Activated CD4-positive, alpha-beta T cell treated with anti-CD3 and anti-CD28 coated beads for 4 hours (primary cell): ENCODE measurements at places on chromosomes 1 and 21.

DNA sequence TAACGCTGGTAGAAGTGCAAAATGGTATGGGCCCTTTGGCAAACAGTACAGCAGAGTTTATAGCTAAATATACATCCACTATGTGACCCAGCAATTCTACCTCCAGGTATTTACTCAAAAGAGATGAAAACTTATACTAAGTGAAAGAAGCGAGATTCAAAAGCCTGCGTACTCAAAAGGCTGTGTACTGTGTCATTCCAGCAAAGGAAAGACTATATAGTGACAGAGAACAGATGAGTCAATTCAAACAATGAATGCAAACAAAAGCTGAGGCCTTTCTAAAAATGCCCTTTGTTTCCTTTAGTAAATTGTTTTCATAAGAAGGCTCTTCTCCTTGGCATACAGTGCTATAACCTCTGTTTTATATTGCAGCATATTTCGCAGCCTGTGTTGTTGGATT lies 268.8 kb upstream of the CSF3R start:
- DNase-seq: no peak

GRCh38 chr1:152479792-152480595 lies 30.6 kb upstream of the LCE5A start:
- DNase-seq: peak; percentile 67

DNA sequence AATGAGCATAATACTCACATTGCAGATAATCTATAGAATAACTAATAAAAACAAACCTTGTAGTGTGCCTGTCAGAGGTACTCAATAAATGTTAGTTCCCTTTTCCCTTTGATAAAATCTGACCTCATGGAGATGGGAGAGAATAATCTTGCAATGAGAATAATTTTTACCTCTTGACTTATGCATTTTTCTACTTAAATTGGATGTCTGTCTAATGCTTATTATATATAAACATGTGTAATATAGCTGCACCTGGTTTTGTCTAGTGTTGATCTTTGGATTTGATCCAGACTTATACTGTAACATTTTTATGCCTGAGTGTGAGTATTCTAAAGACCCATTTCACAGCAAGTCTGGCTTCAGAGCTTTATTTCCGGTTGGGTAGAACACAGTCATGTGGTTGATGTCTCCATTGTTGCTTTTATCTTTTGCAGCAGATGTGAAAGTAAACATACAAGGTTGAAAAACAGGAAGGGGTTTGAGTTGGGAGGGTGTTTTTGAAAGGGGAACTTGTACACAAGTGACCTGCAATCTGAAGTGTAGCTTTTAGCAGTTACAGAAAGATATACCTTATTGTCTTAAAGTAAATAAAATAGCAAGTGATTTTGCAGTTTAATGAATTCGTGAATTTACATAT lies 12.4 kb downstream of the EPB41 start:
- DNase-seq: peak; percentile 28

DNA sequence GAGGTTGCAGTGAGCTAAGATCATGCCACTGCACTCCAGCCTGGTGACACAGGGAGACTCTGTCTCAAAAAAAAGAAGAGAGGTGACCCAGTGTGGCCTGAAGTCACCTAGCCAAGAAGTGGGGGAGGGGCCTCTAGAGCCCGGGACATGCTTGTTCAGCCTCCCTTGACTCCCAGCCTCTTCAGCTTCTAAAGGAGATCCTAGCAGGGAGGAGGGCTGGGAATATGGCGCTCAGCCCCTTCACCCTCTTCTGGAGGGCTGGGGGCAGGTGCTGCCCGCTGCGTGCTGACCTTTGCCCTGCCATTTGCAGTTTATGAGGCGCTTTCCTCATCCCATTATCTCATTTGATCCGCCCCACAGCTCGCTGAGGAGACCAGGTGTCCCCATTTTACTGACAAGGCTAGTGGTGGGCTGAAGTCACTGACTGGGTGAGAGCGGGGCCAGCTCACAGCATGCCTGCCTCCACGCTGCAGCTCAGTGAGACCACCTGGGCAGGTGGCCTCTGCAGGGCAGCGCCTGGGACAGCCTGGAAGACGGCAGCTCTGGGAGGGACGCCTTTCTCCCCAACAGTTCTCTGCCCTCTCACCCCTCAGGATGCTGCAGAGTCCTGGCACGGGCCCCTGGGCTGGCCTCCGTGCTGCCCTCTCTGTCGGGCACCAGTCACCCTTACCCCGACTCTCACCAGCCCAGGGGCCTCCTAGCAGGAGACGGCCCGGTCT lies 7.5 kb downstream of the ELF3 start:
- no peak for DNase-seq

- no peak for DNase-seq
Measured at GRCh38 chr1:72623299-72623708, 341.0 kb upstream of the NEGR1 start.

DNA sequence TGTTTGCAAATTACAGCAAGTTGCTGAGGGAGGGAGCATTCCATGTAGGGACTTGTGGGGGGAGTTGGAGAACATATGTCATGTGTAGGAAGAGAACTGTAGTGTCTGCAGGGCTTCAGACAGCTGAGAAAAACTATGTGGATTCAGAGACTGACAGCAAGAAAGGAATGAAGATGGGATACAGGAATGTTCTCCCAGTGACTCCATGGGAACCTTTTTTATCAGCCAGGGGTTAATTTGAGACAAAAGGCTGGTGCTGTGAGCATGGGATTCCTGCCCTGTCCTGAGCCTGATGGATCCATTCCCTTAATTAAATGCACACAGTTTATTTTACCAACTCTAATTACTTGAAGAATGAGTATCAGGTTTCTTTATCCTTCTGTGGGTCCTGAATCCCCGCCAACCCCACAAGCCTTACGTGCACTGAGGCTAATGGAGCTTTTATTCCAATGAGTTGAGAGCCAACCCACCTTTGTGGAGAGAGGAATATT lies 26.5 kb upstream of the PLXNA2 start:
- DNase-seq: no peak

DNA sequence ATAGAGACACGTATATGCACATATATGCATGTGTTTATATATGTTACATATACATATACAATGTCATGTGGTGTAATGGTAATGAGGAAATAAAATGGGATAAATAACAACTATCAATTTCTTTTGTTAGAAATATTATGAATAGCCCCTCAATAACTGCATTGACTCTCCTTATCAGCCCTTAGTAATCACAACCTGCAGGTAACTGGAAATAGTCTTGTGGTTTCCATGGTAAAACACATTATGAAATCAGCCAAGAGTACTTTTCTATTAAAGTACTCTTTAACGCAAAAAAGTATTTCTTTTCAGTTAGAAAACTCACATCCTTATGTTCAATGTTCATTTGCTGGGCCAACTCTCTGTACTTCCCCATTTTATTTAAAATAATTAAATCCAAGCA lies 105.8 kb downstream of the KCNT2 start:
- no peak for DNase-seq

GRCh38 chr21:44762221-44763049 lies 39.2 kb downstream of the UBE2G2 start:
- no peak for DNase-seq

DNA sequence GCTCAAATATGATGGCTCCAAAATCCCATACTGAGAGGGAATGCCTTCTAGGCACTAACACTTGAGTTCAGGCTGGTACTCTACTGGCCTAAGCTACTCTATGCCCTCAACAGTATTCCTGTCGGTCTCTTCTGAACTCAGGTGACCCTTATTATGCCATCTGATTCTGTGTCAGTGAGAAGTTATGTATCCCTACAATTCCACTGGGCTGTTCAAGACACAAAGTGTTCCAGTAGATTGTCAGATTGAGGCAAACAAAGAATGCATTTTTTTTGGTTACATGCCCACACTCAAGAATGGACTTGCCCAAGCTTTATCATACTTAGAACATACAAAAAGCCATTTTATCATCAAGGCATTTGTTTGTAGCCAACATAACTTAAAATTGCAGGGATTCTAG lies 553.8 kb upstream of the PRMT6 start:
- no peak for DNase-seq

DNA sequence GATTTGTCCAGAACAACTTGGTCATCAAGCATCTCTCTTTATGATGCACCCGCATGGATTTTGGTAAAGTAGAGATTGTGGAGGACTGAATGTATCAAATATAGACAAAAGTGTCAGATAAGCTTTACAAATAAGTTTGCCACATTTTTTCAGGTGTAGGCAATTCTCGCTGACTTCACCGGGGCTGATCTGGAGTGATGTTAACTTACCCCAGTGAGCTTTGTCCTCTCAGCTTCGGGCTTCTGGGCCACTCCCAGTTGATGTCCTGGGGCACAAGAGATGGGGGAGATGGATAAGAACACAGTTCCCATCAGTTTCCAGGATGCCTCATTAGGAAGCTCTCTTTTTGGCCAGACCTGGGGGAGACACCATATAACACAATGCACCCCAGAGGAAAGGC lies 117.7 kb downstream of the ETS2 start:
- no peak for DNase-seq

- no peak for DNase-seq
Measured at GRCh38 chr1:7228252-7228961, 443.2 kb downstream of the CAMTA1 start.

DNA sequence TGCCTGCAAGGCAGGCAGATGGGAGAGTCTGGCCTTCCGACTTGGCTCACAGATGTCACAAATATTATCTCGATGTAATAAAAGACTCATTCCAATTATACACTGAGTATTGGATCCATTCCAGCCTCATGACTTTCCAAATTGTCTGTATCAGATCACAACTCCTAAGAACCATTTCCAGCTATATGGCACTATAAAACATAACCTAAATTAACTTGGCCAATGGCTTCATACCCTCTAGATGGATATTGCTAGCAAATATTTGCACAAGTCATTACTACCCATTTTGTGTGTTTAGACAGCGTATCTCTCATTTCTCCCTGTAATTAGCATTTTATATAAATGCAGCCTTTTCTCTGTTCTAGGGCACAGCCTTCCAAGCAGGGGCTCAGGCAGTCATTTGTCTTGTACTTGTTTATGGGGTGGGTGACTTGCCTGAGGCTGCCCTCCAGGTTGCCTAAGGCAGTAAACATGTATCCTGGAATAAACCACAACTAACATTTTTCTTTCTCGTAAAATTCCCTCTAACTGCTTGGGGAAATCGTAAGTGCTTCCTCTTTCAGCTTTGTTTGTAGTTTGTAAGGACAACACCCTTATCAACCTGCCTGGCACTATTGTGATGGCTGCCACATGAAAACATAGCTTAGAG lies 70.6 kb upstream of the KCNJ6 start:
- no peak for DNase-seq

DNA sequence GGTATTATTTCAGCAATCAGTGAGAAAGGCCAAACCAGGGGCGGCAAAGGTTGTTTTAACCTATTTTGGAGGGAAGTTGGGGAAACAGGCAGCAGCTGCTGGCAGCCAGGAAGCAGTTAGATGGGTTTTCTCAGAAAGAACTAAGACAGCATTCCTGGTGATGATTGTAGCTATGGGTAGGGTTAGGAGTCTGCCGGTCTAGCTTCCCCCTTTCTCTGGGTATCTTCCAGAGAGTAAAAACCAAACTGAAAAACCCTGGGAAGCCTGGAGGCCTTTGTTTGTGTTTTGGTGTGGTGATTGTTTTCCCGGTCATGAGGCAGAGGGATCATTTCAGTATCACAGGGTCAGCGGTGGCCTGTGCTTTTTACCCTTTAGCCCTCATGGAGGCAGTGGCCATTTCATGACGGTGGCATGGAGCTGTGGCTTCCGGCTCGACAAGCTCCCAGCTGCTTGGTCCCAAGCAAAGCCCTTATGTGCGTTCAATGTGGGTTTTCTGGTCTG lies 19.5 kb upstream of the TNFRSF1B start:
- no peak for DNase-seq

DNA sequence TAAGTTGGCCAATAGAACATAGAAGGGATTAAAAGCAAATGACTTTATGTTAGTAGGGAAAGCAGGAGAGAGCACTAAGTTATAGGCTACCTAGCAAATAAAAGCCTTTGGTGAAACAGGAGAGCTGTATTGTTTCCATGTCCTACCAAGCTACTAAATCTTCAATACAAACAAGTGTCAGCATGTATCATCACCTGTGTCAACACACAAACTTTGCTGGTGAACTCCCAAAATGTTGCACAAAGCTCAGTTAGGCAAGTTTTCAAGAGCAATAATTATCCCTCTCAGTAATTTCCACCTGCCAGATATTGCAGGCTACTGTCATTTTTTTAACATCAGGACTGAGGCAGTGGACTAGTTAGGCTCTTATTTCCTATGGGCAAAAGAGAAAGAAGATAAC lies 77.7 kb upstream of the ADAM30 start:
- no peak for DNase-seq

DNA sequence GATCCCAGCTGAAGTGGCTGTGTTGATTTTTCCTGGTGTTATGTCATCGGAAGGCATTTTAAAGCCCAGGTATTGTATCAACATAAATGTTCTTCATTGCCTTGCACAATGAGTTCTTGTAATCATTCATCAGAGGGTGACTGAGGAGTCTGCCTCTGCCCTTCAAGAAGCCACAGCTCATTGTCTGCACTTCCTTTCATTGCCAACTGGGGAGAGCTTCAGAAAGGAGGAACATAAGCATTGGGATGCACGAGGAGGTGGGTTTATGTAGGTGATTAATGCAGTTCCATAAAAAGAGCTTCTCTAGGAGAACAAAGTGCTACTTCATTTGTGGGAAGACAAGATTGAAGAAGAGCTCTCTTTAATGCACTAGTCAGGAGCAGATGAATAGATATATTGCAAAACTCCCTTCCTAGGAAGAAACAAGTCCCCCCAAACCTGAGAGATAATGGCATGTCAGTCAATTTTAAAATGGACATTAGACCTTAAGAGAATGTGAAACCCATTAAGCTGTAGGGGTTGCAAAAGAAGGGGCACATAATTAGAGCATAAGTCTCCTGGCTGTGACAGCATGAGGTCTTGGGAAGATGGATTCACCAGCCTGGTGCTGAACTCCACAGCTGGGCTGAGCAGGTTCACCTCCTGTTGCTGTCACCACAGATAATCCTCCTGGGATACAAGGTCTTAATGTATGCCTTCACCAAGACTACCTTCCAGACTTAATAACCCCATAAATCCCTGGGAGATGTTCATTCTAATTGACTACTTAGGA lies 124.6 kb downstream of the BACH1 start:
- no peak for DNase-seq

DNA sequence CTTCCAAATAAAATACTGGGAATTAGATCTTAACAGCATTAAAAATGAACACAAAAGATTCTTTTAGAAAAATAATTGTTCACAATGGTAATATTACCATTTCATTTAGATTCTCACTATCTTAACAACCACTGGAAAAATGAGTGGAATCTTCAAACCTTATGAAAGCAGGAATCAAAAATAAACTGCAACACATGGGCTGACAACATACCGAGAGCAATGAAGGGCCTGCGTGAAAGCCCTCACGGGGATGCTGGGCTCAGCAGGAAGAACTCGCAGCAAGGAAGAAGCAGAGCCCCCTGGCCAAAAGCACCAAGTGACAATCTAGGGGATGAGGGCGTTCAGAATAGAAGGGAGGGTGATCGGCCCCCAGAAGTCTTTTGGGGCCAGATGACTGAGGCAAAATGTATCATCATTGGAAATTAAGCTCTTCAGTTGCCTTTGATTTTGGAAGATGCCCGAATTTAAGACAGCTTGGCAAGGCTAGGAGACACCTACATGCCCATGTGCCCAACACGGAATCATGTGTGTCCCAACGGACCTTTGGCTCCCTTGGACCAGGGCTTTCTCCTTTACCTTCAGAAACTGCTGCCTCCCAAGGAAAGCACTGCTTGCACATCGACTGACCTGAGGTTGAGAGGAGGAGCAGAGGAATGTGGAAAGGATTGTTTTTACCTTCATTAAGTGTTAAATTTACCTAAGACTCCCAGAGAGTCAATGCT lies 103.9 kb downstream of the TGFBR3 start:
- no peak for DNase-seq
